ENCODE measurements at places on chromosomes 7 and 10.

GRCh38 chr7:130875-131780 is 61.2 kb upstream of the FAM20C start:
- no peak for DNase-seq

- no peak for DNase-seq
Measured at GRCh38 chr10:93062514-93063143, 2.0 kb downstream of the CYP26C1 start.

GRCh38 chr7:83161186-83161585 is 1.5 kb downstream of the PCLO start:
- no peak for DNase-seq

DNA sequence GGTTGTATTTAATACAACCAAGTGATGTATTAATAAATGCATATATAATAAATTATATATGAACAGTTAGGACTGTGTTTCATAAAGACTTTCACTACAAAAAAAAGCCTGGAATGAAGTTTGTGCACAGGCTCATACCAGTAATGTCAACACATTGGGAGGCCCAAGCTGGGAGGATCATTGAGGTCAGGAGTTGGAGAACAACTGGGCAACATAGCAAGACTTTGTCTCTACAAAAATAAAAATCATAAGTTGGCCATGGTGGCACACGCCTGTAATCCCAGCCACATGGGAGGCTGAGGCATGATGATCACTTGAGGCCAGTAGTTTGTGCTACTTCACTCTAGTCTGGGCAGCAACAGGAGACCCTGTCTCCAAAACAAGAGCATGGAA is 15.8 kb upstream of the SVIL start:
- DNase-seq = no peak

DNA sequence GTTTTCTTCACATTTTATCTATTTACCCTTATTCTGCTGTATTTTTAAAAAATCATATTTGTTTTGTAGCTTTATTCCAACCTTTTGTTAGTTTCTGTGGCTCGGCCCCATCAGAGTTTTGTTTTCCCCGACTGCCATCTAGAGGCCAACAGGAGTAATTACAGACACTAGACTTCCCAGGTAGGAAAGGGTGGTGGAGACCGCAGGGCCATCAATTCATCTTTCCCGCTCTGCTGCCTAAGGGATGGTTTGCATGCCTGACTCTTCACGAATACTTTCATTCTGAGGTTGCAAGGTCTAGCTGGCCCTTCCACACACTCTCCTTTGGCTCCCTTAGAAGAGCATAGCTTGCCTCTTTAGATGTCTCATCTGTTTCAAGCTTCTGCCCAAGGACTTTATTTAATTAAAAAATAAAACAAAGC is 38.3 kb downstream of the LYZL2 start:
- DNase-seq = peak; percentile 56

DNA sequence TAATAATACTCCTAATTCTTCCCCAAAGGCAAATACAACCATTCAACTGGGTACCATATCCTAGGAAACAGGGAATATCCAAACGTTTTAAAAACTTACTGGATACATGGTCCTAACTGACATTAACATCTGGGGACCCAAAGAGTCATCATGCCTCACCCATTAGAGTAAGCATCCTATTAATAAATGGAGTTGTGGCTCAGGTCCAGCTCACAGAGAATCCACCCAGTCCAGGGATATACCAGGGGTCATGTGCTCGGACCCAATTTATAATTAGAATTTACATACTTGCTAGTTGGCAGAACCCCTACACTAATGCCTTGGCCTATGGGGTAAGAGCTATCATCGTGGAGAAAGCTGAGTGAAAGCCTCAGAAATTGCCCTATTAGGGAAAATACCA is 670.0 kb downstream of the XPNPEP1 start:
- DNase-seq = no peak

DNA sequence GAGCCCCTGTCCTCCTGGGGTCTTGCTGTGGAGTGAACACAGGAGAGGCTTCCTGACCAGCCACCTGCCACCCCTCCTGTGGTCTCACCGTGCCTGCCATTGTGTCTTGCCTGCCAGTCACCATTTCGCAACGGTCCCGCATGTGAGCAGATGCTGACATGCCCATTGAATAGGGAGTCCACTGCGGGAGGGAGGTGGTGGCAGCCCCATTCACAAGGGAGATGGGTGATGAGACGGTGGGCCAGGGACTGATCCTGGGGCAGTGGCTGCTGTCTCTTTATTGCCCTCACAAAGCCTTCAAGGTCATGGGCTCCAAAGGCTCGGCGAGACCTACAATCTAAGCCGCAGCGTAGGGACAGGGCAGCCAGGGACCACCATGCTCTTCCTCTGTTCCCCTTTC is 76.0 kb upstream of the NPTX2 start:
- no peak for DNase-seq

DNA sequence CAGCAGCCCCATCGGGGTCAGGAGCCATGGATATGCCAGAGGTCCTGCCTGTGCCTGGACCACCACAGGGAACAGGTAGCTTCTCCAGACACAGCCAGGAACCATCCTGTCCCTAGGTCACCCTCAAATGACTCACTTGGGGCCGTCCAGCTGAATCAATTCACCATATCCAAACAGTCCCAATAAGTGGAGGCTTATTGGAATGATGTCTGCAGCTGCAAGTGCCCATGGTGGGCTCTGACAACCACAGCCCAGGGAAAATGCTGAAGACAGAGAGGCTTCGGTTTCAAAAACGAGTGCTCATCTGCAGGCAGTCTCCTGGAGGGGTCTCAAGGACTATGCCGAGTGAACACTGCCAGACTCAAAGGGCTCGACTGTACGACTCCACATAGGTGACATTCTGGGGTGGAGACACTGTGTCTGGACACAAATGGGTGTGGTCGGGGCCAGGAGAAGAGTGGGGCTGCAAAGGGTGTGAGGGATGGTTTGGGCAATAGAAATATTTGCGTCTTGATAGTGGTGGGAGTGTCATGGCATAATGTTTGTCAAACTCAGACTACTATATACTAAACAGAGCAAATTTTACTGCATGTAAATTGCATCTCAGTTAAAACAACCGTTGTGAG is 204.8 kb downstream of the TNS3 start:
- no peak for DNase-seq

- DNase-seq = no peak
Measured at GRCh38 chr10:9625304-9625703, 1392.4 kb upstream of the CELF2 start.

DNA sequence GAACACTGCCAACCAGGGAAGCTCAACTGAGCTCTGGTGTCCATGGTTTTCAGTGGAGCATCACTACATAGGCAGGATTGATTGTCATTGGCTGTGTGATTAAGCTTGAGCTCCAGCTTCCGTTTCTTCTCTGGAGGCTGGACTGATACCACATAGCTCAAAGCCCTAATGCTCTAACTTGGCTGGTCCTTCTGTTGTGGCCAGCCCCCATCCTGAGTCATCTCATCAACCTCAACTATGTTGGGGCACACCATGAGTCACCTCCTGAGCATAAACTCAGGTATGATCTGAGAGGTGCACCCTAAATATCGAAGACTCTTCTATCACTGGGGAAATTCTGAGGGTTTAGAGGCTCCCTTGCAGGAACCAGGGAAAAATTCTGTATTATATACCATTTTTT is 114.5 kb upstream of the INHBA start:
- DNase-seq = no peak

DNA sequence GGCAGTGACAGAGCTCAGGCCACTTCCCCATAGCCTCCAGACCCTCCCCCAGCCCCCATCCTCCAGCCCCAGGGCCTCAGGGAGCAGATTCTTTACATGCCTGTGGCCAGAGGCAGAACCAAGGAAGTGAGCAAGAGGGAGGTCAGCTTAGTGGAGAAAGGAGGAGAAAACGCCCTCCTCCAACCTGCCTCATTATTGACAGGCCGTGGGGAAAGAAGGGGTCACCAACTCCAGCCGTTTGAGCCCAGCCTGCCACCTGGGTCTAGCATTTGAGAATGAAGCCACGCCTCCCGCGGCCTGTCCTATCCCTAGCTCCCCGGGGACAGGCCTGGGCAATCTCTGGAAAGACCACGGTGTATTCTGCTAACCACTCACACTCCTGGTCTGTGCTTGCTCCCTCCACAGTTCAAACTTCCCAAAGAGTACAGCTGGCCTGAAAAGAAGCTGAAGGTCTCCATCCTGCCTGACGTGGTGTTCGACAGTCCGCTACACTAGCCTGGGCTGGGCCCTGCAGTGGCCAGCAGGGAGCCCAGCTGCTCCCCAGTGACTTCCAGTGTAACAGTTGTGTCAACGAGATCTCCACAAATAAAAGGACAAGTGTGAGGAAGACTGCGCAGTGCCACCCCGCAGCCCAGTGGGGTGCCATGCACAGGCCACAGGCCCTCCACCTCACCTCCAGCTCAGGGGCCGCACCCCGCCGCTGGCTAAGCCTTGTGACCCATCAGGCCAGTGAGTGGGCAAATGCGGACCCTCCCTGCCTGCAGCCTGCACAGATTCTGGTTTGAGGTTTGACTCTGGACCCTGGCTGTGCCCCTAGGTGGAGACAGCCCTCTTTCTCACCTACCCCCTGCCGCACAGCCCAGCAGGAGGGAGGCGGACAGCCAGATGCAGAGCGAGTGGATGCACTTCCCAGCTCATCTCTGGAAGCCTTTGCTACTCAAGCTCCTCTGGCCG is 14.3 kb upstream of the TRIM8 start:
- no peak for DNase-seq

- no peak for DNase-seq
Measured at GRCh38 chr7:30880941-30881340, 30.7 kb upstream of the AQP1 start.

GRCh38 chr7:129298268-129298893 is 73.6 kb downstream of the AHCYL2 start:
- DNase-seq = peak; percentile 38

- no peak for DNase-seq
Measured at GRCh38 chr7:80618096-80618495, 20.3 kb upstream of the CD36 start.

DNA sequence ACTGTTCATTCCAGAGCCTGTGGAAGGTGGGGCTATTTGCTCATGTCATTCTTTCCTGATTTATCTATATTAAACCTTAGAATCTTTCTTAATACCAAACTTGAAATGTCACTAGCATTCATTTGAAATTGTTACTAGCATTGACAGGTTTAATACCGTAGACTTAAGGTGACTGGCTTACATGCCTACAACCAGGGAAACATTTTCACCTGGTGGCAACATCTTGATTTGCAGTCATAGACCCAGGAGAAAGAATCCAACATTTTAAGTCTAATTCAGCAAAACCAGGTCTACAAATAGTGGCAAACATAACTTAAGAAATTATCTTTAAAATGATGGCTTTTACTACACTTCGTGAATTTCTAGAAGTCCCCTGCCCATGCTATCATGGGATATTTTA is 353.7 kb downstream of the HTR7 start:
- no peak for DNase-seq

DNA sequence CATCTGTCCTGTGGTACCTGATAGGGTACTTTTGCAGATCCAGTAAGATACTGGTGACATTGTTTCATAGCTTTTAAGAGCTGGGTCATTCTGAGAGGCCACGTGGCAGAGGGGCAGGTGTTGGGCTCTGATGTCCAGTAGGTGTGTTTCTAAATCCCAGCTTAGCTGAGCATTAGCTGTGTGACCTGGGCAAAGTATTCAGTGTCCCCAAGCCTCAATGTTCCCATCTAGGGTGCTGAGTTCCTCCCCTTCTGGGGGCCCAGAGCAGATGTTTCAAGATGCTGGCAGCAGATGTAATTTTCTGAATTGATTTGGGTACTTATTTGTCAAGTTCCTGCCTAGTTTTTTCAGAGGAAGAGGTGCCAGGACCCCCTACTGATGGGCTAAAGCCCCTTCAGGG is 52.9 kb downstream of the NEURL1 start:
- no peak for DNase-seq

DNA sequence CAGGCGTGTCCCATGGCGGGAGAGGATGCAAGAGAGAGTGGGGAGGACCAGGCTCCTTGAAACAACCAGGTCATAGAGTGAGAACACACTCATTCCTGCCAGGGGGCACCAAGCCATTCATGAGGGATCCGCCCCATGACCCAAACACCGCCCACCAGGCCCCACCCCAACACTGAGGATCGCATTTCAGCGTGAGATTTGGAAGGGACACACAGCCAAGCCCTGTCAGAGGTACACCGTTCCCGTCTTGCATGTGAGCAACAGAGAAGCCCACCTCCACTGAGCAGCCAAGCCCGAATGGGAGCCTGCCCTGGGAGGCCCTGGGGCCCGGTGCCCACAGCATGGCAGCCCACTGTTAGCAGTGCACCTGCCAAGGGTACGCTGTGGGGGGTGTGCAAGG is 7.9 kb upstream of the ARPC1B start:
- no peak for DNase-seq

- no peak for DNase-seq
Measured at GRCh38 chr10:99681553-99681952, 22.2 kb downstream of the ENTPD7 start.

- DNase-seq = no peak
Measured at GRCh38 chr7:45494885-45495284, 79.3 kb upstream of the ADCY1 start.

DNA sequence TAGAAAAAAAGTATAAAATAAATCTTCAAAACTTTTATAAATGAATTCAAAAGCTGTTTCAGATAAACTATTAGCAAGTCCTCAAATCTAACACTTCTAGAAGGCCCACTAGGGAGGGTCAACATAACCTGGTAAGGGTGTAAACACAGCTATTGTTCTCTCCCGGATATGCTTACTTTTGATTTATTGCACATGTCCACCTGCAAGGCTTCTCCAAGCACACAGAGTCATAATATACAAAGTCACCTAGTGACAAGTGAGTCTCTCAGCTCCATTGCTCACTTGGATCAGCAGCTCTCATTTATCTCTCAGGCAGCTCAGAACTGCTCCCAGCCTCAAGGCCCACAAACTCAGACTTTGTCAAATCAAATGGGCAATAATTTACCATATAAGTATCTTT is 44.0 kb upstream of the COL1A2 start:
- DNase-seq = no peak

GRCh38 chr10:133375357-133376115 is 2.4 kb upstream of the ECHS1 start:
- no peak for DNase-seq

DNA sequence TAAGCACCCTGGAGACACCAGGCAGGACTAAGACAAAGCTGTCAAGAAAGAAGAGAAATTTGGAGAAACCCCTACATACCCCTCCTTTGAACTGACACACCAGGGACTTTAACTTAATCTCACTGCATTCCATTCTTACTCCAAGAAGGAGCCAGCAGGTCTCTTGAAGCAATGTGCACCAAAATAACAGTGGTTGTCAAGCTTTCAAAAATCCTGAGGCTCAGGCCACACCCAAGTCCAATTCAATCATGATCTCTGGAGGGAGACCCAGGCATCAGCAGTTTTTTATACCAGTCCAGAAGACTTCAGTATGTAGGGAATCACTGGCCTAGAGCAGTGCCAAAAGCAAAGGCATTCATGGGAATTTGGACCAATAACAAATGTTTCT is 6.8 kb downstream of the SLC25A13 start:
- no peak for DNase-seq

DNA sequence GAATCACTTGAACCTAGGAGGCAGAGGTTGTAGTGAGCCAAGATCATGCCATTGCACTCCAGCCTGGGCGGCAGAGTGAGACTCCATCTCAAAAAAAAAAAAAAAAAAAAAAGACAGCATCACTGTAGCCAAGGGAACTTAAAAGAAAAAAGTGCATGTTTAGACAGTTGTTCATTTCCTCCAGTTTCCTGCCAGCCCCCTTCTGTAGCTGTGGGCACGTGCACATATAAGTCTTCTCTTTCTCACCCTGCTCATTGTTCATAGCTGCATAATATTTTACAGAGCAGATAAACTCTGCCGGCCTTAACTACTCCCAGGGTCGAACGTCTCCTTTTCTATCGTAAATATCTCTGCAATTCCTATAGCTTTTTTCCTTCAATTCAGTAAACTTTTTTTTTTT is 132.6 kb downstream of the LHPP start:
- no peak for DNase-seq

GRCh38 chr7:32586291-32587221 is 91.3 kb downstream of the AVL9 start:
- DNase-seq = no peak
